A549 treated with RU486 at 1 μM for 4 hours (cell line): ENCODE measurements at places on chromosomes 11 and 22. TPM values are rescaled to one million over a fixed set of nuclear protein-coding genes. Genes with fewer than 3 reads are reported as not detected.

Gene CNTF
- total RNA-seq: 1.1 to 1.7 TPM (median 1.4 TPM) in 5 replicates

Gene MUC6
- 0.01 TPM in 2 of 5 replicates, not detected in the others for total RNA-seq

Gene TAF1D
- total RNA-seq: 54.9 to 102 TPM (median 95.3 TPM) in 5 replicates

Gene TRPC6
- 0.94 to 1.4 TPM (median 1.1 TPM) in 5 replicates for total RNA-seq
